H4 (cell line): ENCODE measurements at places on chromosomes 16 and 17. TPM values are rescaled to one million over a fixed set of nuclear protein-coding genes. Genes with fewer than 3 reads are reported as not detected.

Gene SLC47A2
- not detected in 2 replicates for total RNA-seq

Gene SCARF1
- total RNA-seq = 0.06 TPM in 1 of 2 replicates, not detected in the other

Gene NR1D1
- 0.39 and 2.2 TPM in 2 replicates for total RNA-seq

Gene MEOX1
- total RNA-seq = not detected in 2 replicates

Gene IKZF3
- 0.04 TPM in 1 of 2 replicates, not detected in the other for total RNA-seq

Gene HP
- total RNA-seq = 0.08 TPM in 1 of 2 replicates, not detected in the other

Gene ALDH3A1
- 41.9 and 51.1 TPM in 2 replicates for total RNA-seq

Gene KRT33B
- total RNA-seq = not detected in 2 replicates

Gene GPR179
- total RNA-seq = 0.06 TPM in 1 of 2 replicates, not detected in the other

Gene CDH11
- 55.2 and 56.6 TPM in 2 replicates for total RNA-seq

Gene OSGIN1
- 26.1 and 27.3 TPM in 2 replicates for total RNA-seq

Gene SLX4
- total RNA-seq = 2.0 and 3.3 TPM in 2 replicates

Gene MMP2
- 278 and 283 TPM in 2 replicates for total RNA-seq

Gene HBA2
- 3.3 TPM in 1 of 2 replicates, not detected in the other for total RNA-seq

Gene OR4D1
- total RNA-seq = 0.02 TPM in 1 of 2 replicates, not detected in the other

Gene EVI2A
- total RNA-seq = 4.8 and 7.7 TPM in 2 replicates

Gene DNAH2
- 0.10 and 0.12 TPM in 2 replicates for total RNA-seq

Gene FBXO39
- 0.06 TPM in 1 of 2 replicates, not detected in the other for total RNA-seq

Gene FMNL1
- total RNA-seq = 4.4 and 6.7 TPM in 2 replicates

Gene NUPR1
- 52.0 and 53.5 TPM in 2 replicates for total RNA-seq

Gene LITAF
- 98.1 and 120 TPM in 2 replicates for total RNA-seq

Gene CDRT15L2
- not detected in 2 replicates for total RNA-seq

Gene OMG
- total RNA-seq = not detected in 2 replicates

Gene NPIPA3
- total RNA-seq = 1.9 TPM in 1 of 2 replicates, not detected in the other

Gene LITAFD
- not detected in 2 replicates for total RNA-seq

Gene CHRNE
- 0.04 and 0.14 TPM in 2 replicates for total RNA-seq

Gene CACNG4
- total RNA-seq = 2.3 and 2.4 TPM in 2 replicates

Gene QPRT
- total RNA-seq = 0.27 and 0.93 TPM in 2 replicates

Gene C16orf92
- total RNA-seq = not detected in 2 replicates

Gene MT1H
- not detected in 2 replicates for total RNA-seq
